ENCODE measurements at places on chromosomes 6 and 20.

DNA sequence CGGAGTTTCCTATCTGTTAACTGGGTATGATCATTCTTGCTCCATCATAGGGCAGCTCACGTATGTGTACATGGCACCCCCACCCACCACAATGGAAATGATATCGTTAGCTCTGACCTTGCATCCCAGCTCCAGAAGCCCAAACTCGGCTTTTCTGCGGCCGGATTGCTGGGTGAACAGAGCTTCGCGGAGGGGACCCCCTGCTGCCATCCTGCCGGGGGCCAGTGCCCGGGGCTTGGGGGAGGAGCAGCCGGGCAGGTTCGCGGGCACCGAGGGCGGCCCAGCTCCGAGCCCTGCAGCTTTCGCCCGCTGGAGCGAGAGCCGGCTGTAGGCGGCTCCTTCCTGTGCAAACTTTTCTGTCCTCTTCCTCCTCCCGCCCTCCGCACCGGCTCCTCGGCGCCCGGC, 24.9 kb upstream of the FUCA2 start:
- peak; percentile 57 for DNase-seq

DNA sequence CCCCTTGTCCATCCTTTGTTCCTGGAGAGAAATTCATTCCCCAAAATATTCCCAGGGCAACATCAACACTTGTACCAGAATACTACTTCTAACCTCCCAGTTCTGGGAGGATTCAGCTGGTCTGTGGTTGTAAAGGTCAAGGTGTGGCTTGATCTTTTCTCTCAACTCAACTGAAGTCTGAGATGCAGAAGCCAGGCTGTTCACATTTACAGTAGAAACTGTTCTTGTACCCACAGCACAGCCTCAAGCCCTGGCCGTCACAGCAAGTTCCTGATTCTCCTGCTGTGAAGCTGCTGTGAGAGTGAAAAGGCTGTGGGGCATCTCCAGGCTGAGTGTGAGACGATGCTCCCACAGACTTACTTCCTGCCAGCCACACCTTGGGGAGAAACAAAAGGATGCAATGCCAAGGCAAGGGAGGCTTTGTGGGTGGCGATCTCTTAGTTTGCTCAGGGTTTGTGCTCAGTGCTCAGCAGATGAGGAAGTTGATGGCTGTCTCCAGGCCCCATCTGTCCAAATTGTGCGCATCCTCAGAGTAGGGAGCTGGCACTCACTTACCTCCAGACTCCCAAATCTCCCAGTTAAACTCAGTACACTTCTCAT, 143.9 kb upstream of the FOXA2 start:
- no peak for DNase-seq

GRCh38 chr6:30883685-30884520, at the start of gene DDR1:
Gene DDR1, plus strand, starts transcription at chr6:30884519. Its CDS starts 4,211 bp downstream, at chr6:30888730.
- peak; percentile 89 for DNase-seq

- peak; percentile 57 for DNase-seq
These were observed 39.2 kb upstream of the RNF8 start for GRCh38 chr6:37314487-37315156.

DNA sequence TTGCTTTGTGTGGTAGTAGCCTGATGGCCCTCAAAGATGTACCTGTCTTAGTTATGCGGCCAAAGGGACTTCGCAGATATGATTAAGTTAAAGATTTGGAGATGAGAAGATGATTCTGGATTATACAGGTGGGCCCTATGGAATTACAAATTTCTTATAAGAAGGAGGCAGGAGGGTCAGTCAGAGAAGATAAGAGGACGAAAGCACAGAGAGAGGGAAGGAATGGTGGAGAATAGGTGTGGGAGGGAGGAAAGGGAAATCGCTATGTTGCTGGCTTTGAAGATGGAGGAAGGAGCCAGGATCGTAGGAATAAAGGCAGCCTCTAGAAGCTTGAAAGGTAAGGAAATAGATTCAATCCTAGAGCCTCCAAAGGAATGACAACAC, 1.2 kb upstream of the TSPYL1 start:
- no peak for DNase-seq

- no peak for DNase-seq
These were observed 151.5 kb upstream of the FLRT3 start for GRCh38 chr20:14488756-14489479.

- DNase-seq: no peak
These were observed 133.2 kb upstream of the RPS6KA2 start for GRCh38 chr6:166760288-166760687.

GRCh38 chr20:7085467-7085866, 318.0 kb downstream of the BMP2 start:
- DNase-seq: no peak

GRCh38 chr20:37342231-37343177, 3.4 kb upstream of the SRC start:
- DNase-seq: no peak

DNA sequence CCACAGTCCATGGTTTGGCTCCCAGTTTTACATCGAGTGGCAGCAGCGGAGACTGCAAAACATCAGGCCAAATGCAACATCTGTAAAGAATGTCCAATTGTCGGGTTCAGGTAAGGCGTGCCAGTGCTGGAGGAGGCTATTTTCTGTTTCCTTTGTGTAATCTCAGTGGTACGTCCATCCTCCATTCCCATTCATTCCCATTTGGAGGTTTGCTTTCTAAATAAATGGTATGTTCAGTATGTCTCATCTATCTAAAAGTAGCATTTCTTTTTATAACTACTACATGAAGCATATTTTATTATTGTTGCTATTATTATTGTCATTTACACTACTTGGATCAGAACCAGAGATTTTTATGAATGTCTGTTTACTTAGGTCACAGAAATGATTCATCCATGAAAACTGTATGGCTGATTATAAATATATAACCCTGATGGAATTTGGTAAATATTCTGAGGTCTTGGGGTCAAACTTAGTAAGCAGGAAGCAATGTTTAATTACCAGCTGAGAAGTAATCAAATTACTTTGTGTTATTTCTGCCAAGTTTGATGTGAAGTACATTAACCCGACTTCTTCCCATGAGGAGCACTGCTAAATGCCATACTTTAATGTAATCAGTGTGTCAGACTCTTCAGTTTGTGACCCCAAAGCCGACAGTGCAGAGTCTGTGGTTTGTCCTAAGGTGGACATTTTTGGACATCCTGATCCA, 512.9 kb downstream of the UTRN start:
- DNase-seq: no peak

DNA sequence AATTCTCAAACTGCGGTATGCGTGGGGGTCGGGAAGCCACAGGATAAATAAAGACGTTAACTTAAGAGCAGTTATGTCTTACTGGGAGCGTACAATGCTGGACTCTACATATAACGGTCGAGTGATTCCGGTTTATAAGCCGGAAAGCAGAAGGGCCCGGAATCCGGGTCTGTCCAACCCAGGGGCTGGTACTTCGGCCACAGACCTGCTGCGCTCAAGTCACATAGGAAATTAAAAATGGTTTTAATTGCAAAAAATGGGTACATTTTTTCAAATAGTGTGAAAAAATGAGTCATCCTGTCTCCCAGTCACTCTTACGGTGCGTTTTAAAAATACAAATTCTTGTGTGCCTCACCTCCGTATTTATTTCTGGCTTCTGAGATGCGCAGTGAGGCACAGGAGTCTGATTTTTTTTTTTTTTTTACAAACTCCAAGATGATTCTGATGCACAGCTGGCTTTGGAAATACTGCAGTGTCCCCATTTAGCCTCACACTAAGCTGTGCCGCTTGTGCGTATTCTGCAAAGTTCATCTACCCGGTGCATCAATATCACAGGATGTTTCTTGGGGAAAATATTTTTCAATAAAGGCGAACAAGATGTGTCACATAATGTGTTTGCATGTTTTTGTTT, 1.0 kb downstream of the PCIF1 start:
- no peak for DNase-seq

- peak; percentile 54 for DNase-seq
These were observed 241.2 kb downstream of the TTLL2 start for GRCh38 chr6:167565884-167566599.

DNA sequence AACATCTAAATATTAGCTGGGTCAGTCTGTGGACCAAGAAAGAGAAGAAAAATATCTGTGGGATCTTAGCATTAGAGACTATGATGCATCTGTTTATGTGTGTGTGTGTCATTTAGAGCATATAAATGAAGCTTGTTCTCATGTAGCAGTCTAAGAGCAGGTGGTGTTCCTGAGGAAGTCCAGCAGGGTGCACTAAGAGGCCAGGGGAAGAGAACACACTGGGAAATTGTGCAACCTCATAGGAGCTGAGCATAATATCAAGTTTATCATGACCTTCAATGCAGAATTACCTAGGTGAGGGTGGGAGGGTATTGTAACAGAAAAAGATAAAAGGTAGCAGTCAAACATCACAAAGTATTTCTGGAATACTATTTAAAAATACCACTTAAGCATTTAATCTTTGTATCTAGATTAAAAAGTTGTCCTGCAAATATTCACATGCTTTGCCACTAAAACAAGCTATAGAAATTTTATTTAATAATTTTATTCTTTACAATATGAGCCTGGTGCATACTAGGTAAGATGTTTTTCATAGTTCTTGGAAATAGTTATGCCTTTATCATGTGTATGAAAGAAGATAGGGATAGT, 80.5 kb downstream of the SMPDL3A start:
- peak; percentile 40 for DNase-seq

All from femur (tissue), 1 donor.